ENCODE measurements at places on chromosomes 11 and 22. TPM values are rescaled to one million over a fixed set of nuclear protein-coding genes. Genes with fewer than 3 reads are reported as not detected.

GRCh38 chr22:20211997-20212753 is 55.9 kb downstream of the RTN4R start:
- peaks cover 10% of the 10 kb centered on the region for H3K4me1 ChIP-seq
- no peak overlapping the region for H3K4me3 ChIP-seq
- no peaks in the 10 kb centered on the region for H3K36me3 ChIP-seq
- no peak for DNase-seq
- no peaks in the 10 kb centered on the region for H3K27me3 ChIP-seq
- no peak overlapping the region for H3K27ac ChIP-seq

DNA sequence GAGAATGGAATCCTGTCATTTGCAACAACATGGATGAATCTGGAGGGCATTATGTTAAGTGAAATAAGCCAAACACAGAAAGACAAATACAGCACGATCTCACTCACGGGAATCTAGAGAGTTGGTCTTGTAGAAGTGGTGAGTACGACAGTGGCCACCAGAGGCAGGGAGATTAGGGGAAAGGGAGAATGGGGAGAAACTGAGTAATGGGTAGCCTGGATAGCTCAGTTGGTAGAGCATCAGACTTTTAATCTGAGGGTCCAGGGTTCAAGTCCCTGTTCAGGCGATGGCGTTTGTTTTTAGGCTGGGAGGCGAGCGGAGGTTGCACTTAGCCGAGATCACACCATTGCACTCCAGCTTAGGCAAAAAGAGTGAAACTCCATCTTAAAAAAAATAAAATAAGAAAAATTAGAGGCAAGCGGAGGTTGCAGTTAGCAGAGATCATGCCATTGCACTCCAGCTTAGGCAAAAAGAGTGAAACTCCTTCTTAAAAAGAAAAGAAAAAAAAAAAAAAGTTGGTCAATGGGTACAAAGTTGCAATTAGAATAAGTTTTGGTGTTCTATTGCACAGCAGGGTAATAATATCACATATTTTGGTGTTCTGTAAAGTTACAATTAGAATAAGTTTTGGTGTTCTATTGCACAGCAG is 95.7 kb upstream of the UBASH3B start:
- DNase-seq: no peak
- no peak overlapping the region for H3K27ac ChIP-seq
- no peak overlapping the region for H3K4me3 ChIP-seq

DNA sequence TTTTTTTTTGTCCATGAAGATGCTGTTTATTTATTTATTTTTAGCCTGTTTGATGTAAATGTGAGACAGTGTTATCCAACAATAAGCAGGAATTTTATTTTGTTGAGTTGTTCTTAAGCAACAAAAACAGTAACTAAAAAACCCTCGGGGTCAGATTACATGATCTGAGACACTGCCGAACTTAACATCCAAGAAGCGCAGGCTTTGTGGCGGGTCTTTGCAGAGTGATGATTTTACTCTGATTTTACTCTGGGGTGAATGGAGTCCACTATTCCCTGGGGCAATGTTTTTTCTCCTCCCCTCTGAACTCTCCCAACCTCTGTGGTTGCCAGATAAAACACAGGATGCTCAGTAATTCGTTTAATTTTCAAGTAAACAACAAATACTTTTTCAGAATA is 450.1 kb upstream of the B3GAT1 start:
- H3K4me1 ChIP-seq: no peaks in the 10 kb centered on the region
- no peak overlapping the region for H3K27ac ChIP-seq
- no peak overlapping the region for H3K4me3 ChIP-seq
- DNase-seq: no peak
- H3K27me3 ChIP-seq: no peaks in the 10 kb centered on the region

DNA sequence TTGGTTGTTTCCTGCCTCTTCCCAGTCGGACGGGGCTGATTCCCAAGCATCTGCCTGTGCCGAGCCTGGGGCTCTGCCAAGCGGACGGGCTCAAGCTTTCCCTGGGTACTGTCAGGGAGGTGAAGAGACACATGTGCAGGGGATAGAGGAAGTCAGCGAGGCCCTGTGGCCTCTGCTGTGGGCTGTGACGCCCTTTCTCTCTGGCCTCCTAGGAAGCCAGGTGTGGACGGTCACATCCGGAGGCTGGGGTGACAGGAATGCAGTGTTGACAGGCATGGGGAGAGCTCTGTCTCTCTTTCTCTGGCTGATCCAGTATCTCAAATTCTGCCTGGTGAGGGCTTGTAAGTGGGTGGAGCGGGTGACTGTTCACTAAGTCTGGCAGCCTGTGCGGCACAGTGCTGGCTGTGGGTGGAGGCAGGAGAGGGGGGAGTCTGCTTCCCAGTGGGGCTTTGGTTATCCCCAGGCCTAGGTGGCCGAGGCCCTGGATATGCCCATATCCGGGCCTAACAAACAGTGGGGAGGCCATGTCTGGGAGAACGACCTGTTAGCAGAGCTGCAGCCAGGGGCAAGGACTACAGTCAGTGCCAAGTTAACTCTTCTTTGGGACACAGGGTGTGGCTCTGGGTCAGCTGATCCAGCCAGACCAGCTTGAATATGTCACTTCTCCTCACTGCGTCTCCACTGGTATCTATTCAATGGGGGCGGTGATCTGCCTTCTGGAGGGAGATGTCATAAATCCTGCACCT is 1.9 kb downstream of the KCTD17 start:
- H3K36me3 ChIP-seq: no peaks in the 10 kb centered on the region
- H3K4me1 ChIP-seq: peaks cover 6% of the 10 kb centered on the region
- DNase-seq: no peak
- H3K27ac ChIP-seq: no peak overlapping the region
- H3K4me3 ChIP-seq: no peak overlapping the region

- H3K4me3 ChIP-seq: no peak overlapping the region
- no peak for DNase-seq
- H3K4me1 ChIP-seq: no peaks in the 10 kb centered on the region
- no peaks in the 10 kb centered on the region for H3K27me3 ChIP-seq
- no peaks in the 10 kb centered on the region for H3K36me3 ChIP-seq
- no peak overlapping the region for H3K27ac ChIP-seq
These were observed 101.6 kb downstream of the CSNK2A3 start for GRCh38 chr11:11251394-11251970.

GRCh38 chr11:126012852-126013251 is 49.8 kb downstream of the CDON start:
- DNase-seq: no peak
- no peak overlapping the region for H3K27ac ChIP-seq
- H3K4me3 ChIP-seq: no peak overlapping the region

GRCh38 chr11:44548032-44548695 is 17.3 kb upstream of the CD82 start:
- H3K4me1 ChIP-seq: no peaks in the 10 kb centered on the region
- no peaks in the 10 kb centered on the region for H3K27me3 ChIP-seq
- DNase-seq: no peak
- no peak overlapping the region for H3K27ac ChIP-seq

GRCh38 chr11:8269636-8270035 is 6.0 kb upstream of the LMO1 start:
- H3K36me3 ChIP-seq: no peaks in the 10 kb centered on the region
- no peaks in the 10 kb centered on the region for H3K4me1 ChIP-seq
- H3K4me3 ChIP-seq: no peak overlapping the region
- H3K27me3 ChIP-seq: no peaks in the 10 kb centered on the region
- no peak for DNase-seq

DNA sequence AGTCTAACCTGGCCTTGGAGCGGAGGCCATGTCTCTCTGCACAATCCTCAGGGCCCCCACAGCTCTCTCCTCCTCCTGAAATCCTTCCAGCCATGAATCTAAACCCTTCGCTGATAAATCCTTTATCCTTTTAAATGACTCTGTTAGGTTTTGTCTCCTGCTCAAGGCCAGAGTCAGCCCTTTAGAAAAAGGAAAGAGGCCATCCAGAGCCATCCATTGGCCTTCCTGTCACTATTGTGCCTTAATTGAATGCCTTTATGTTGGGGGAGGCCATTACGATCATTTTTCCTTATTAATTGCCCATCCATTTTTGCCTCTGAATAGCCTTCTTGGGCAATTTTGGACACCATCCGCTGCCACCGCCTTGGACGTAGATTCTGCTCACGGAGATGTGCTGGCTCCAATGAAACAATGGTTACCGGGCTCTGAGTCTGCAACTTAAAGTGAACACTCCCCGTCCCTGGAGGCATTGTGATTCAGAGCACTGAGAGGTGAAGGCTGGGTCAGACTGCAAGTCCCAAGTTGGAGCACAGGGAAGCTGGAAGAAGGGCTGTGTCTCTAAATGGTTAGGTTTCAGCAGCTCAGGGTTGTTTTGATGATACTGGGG is 213.0 kb upstream of the E2F8 start:
- H3K27ac ChIP-seq: no peak overlapping the region
- H3K36me3 ChIP-seq: no peaks in the 10 kb centered on the region
- DNase-seq: peak; percentile 56
- H3K27me3 ChIP-seq: no peaks in the 10 kb centered on the region
- H3K4me3 ChIP-seq: no peak overlapping the region
- H3K4me1 ChIP-seq: no peaks in the 10 kb centered on the region

- H3K36me3 ChIP-seq: no peaks in the 10 kb centered on the region
- H3K27me3 ChIP-seq: no peaks in the 10 kb centered on the region
- no peak overlapping the region for H3K27ac ChIP-seq
- no peak overlapping the region for H3K4me3 ChIP-seq
- no peaks in the 10 kb centered on the region for H3K4me1 ChIP-seq
- no peak for DNase-seq
These were observed 12.9 kb upstream of the TMPRSS13 start for GRCh38 chr11:117941976-117942654.

- no peaks in the 10 kb centered on the region for H3K27me3 ChIP-seq
- DNase-seq: no peak
- H3K36me3 ChIP-seq: no peaks in the 10 kb centered on the region
- no peaks in the 10 kb centered on the region for H3K4me1 ChIP-seq
- H3K4me3 ChIP-seq: no peak overlapping the region
These were observed 162.0 kb downstream of the DSCAML1 start for GRCh38 chr11:117634756-117635603.

- H3K27me3 ChIP-seq: no peaks in the 10 kb centered on the region
- no peak for DNase-seq
- H3K4me3 ChIP-seq: no peak overlapping the region
- no peaks in the 10 kb centered on the region for H3K36me3 ChIP-seq
These were observed 431.8 kb upstream of the FAT3 start for GRCh38 chr11:91792779-91793262.

DNA sequence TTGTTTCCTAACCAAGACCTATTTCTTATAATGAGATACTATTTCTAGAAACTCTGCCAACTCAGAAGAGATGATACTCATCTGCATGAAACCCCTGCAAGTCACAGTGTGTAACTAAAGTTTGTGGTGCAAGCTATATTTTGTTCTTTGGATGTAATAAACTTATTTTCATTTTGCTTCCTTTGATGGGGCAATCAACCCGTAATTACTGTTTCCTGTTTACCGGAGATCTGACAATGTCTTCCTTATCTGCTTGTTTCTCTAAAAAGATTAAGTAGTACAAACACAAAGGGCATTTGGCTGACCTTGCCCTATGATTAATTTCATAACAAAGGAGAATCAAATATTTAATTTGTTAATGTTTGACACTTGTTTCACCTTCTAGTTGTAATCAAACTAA is 846.6 kb upstream of the ANO3 start:
- H3K27ac ChIP-seq: no peak overlapping the region
- no peaks in the 10 kb centered on the region for H3K27me3 ChIP-seq
- H3K36me3 ChIP-seq: no peaks in the 10 kb centered on the region
- DNase-seq: no peak
- peaks cover 8% of the 10 kb centered on the region for H3K4me1 ChIP-seq

GRCh38 chr22:46592390-46592872 is 27.8 kb upstream of the GRAMD4 start:
- peaks cover 8% of the 10 kb centered on the region for H3K4me1 ChIP-seq
- H3K4me3 ChIP-seq: no peak overlapping the region
- no peak for DNase-seq
- H3K27ac ChIP-seq: peak overlapping the region; percentile 7
- no peaks in the 10 kb centered on the region for H3K27me3 ChIP-seq

DNA sequence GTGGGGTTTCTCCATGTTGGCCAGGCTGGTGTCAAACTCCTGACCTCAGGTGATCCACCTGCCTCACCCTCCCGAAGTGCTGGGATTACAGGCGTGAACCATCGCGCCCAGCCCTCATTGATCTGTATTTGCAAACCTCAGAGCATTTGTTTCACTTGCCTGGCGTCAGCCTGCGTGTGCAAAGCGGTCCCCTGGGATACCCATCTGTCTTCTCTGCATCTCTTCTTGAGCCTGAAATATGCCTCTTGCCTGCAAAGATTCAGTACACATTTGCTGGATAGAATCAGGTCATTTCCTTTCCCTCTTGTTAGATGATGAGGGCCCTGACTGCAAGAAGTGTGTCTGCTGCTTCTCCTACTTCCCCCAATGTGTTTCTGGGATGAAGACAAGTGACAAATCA is 1291.0 kb downstream of the TBC1D22A start:
- H3K4me3 ChIP-seq: no peak overlapping the region
- H3K4me1 ChIP-seq: no peaks in the 10 kb centered on the region
- no peaks in the 10 kb centered on the region for H3K27me3 ChIP-seq
- H3K27ac ChIP-seq: no peak overlapping the region

DNA sequence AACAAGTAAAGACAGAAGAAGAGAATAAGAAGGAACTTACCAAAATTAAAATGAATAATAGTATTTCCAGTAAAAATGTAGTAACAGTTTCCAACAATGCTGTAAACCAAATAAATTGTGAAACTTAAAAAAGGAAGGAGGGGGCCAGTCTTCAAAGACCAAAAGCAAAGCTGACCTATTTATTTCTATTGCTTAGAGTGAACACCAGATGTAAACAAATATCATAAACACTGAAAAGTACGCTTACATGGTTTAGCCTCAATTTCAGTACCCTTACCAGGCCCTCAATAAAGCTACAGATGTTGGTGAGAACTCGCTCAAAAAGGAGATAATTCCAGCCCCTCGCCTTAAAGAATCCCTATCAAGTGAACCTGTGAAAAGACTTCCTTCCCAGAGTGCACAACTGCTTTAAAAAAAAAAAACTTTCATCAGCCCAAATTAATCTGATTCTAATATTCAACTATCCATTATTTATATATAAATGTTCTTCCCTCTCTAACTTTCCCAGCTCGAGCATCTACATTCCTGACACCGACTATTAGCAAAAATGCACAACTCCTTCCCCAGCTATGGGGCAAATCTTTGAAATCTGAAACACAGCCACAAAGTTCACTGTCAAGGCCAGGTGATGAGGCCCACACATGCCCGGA is 2.4 kb downstream of the PHF21A start:
- H3K27me3 ChIP-seq: no peaks in the 10 kb centered on the region
- DNase-seq: no peak
- no peaks in the 10 kb centered on the region for H3K36me3 ChIP-seq
- H3K27ac ChIP-seq: peak overlapping the region; percentile 91
- peak overlapping the region; percentile 75 for H3K4me3 ChIP-seq

GRCh38 chr11:131748151-131749050 is 378.0 kb downstream of the NTM start:
- H3K27me3 ChIP-seq: no peaks in the 10 kb centered on the region
- no peak overlapping the region for H3K4me3 ChIP-seq
- no peaks in the 10 kb centered on the region for H3K36me3 ChIP-seq
- H3K4me1 ChIP-seq: no peaks in the 10 kb centered on the region
- DNase-seq: peak; percentile 74

PI4KA gene
- 124 TPM for polyA plus RNA-seq

VSIG2 gene
- 4.4 TPM for polyA plus RNA-seq

OR51G2 gene
- not detected for polyA plus RNA-seq

SLC5A1 gene
- polyA plus RNA-seq: 3.5 TPM

TIGD3 gene
- 7.1 TPM for polyA plus RNA-seq

CALCB gene
- polyA plus RNA-seq: 0.50 TPM

RPLP2 gene
- polyA plus RNA-seq: 943 TPM

OR4A16 gene
- not detected for polyA plus RNA-seq

TRIM51 gene
- 0.20 TPM for polyA plus RNA-seq

CYP2D6 gene
- polyA plus RNA-seq: 0.54 TPM

Measured in testis (tissue), 5 donors.